ENCODE measurements at places on chromosomes 6 and 20.

DNA sequence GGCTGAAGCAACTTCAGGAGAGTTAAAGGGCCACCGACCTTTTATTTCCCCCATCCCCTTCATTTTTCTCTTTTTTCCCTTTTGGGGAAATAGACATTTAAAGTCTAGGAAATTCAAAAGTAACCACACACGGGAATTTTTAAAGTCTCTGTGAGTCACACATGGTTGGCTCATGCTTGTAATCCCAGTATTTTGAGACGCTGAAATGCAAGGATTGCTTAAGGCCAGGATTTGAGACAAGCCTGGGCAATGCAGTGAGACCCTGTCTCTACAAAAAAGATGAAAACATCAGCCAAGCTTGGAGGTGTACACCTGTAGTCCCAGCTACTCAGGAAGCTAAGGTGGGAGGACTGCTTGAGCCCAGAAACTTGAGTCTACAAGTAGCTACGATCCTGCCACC is 34.2 kb downstream of the KATNA1 start:
- no peak for DNase-seq

DNA sequence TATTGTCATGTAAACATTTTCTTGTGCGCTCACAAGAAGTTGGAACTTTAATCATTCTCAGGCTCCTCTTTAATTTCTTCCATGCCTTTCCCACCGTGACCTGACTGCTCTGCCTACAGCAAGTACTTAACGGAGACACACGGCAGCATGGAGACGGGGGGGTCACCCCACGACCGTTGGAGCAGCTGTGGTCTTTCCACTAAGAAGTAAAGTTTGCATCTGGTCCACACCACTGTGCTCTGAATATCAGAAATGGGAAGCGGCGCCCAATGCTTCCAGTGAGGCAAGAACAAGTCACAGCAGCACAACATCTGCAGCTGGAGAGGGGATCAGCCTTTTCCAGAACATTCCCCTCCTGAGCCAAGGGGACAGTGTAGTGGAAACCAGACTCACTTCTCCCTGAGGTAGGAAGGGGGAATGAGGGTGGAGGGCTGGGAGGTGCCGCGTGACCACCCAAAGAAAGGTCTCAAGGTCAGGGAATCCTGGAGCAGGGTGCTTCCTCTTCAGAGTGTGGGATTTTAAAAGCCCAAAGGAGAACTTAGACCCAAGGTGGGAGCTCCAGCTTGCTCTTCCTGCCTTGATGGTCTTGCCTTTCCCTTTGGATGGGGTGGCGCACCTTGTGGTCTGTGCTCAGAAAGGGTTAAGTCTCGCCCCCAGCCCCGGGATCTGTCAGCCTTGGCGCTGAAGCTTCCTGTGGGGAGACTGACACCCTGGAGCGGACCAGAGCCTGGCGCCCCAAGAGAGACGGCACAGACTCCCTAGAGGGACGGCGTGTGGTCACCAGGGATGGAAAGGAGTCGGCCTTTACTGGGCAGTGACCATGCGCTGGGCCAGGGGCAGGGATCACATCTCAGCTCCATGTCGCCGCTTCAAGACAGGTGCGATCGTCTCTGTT is 25.6 kb upstream of the SMOC2 start:
- DNase-seq, result no peak

GRCh38 chr6:22008248-22008836 is 288.5 kb downstream of the PRL start:
- no peak for DNase-seq

DNA sequence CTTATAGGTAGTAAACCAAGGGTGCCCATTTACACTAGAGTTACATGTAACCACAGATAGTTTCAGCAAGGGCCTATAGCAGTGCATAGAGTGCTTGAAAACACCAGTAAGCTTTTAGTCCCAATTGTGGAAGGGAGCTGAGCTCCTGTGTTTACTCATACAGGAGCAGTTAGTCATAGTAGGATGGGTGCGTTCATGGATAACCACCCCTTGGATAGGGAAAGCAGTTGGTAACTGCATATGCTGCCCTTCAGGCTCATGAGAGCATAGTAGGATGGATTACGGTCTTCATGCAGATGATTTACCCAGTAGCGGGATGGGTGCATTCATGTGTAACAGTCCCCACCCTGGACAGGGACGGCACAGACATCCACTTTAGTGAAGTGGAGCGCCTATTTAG is 45.1 kb downstream of the OR2B6 start:
- no peak for DNase-seq

DNA sequence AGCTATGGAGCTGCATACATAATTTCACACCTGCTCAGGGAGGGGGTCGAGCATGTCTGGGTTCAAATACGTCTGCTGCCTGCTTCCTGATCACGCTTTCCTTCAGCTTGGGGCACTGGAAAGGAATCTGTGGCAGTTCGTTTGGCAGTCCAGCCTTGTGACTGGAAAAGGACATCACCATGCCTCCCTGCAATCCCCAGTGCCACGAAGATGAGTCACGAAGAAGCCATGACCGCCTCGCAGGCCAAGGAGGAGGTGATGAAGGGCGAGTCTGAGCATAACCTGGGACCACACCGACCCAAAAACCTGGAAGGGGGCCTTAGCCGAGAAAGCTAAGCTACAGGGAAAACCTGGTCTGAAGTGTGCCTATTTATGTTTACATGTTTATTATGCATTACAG is 13.1 kb downstream of the JAG1 start:
- no peak for DNase-seq

- DNase-seq, result no peak
These were observed 19.5 kb upstream of the RPS10 start for GRCh38 chr6:34445313-34445860.

DNA sequence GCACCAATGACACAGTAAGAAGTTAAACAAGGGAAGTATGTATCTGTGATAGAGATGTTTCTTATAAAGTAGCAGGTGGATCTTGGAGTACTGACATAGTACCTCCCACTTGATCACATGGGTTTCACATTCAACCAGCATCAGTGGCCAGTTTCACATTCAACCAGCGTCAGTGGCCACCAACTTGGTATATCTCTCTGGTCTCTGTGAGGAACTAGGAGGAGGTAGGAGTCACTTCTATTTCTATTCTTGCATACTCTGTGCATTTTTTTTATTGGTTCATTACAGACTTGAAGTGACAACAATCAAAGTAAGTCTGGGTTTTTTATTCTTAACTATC is 200.3 kb upstream of the SIM1 start:
- no peak for DNase-seq

DNA sequence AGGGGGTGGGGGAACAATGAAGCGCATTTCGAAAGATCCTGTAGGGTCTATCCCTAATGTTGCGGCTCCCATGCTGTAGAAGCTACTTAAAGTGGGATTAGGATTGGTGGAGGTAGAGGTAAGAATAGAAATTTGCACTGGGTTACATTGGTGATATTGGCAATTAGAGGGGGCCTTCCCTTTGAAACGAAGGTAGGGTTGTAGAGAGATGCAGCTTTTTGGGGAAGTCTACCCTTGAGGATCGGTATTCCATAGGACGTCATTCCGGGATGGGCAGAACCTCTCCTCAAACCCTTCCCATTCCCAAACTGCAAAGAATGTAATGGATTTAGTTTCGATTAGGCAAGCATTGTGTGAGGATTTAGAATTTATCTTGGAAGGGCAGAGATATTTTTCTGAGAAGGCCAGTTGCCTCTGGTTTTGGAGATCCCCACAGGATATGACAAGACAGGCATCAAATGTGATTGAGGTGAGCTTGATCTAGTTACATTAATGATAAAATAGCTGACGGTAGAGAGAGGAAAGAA is 5.4 kb upstream of the ZNFX1 start:
- peak; percentile 62 for DNase-seq

DNA sequence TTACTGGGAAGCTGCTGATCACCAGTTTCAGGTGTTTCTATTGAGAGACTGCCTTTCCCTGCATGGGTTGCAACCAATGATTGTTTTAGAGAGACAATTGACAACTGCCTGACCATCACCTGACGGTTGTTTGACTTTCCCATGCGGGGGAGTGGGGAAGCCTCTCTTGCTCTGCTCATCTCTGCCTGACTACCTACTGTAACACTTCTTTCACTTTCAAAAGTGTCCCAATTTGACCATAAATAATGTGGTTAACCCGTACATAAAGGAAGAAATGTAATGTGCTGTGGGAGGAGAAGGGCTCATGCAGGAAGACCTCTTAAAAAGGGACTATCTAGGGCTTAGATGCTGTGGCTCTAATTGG is 122.1 kb upstream of the PHACTR1 start:
- DNase-seq, result no peak

DNA sequence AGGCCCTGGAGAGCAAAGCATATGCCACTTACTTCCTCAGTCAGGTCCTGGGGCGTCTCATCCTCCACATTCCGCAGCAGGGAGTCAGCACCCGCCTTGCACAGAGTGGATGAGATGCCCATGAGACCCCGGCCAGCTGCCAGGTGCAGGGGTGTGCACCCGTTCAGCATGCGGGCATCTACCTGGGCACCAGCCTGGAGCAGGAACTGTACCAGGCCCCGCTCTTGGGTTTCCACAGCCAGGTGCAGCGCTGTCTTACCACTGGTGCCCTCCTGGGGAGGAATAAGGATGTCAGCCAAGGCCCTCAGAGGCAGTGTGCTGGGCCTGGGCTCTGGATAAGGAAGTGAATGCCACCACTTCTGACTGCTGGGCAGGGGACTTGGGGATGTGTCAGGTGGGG is 2.7 kb upstream of the SLC35B2 start:
- DNase-seq, result no peak

- peak; percentile 20 for DNase-seq
These were observed 411.7 kb downstream of the C6orf118 start for GRCh38 chr6:164897523-164898235.

DNA sequence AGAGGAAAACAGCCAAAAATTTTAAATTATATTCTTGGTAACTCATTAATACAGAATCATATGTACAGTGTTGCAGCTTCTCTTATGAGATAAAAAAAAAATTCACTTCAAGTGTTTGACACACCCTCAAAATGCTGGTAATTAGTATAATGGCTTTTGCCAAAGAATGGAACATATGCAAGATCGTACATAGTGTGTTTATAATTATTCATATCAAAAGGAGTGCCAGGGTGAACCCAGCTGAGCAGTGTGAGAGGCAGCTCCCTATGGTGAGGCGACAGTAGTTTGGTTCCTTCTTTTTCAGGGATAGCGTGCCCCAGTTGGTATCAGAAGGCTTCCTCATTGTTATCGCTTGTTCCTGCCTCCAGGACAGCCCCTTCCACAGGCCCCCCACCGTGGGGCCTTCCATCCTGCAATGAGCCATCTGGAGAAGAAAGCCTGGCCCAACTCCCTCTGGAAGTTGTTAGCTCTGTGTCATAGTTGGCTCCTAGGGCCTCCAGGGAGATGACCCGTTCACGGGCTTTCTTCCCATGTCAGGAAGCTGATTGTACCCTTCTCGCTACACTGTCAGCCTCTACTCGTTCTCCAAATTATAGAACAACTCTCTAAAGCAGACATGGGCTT is 150.7 kb downstream of the FRK start:
- no peak for DNase-seq

DNA sequence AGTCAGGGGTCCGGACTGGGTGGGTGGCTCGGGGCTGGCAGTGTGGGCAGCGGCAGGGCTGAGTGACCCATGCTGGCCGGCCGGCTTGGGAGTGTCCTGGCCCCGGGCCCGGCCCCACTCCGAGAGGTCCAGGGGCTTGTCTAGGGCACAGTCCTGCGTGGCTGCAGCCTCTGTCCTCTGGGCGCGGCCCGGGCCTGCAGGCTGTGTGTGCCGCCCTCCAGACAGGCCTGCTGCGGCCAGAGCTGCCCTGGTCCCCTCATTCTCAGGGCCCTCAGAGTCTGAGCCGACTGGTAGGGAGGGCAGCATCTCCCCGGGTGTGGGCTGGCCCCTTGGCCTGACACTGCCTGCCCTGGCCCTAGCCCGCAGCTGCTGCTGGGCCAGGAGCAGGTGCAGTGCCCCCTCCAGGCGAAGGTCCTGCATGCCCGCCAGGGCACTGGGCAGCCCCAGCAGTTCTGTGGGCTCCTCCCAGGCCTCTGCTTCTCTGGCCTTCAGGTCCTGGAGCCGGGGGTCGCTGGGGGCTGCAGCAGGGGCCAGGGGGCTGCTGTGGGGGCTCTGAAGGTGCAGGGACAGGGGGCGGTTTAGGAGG is 6.9 kb upstream of the CABLES2 start:
- no peak for DNase-seq

DNA sequence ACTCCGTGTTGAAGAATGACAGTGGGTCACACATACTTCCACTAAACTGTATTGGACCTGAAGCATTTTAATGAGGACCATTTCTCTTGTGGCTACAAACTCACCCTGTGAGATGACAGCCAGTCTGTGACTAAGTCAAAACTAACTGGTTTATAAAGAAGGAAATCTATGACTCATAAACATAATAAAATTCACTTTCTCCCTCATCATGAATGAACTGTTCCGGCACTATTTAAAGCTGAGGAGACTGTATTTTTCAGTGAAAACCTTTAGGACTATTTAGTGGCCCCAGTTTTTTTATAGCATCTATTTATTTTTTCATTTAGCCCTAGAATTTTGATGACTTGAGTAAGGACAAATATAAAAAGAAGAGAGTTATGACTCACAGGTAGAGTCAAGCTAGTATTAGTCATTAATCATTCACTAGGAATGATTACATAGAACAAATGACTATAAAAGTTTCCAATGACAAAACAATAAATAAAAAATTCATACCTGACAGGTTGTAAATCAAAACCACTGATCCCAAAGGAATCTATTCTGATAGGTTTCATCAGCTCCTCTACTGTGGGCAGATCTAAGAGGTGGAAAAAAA is 34.2 kb downstream of the CEP162 start:
- DNase-seq, result no peak

DNA sequence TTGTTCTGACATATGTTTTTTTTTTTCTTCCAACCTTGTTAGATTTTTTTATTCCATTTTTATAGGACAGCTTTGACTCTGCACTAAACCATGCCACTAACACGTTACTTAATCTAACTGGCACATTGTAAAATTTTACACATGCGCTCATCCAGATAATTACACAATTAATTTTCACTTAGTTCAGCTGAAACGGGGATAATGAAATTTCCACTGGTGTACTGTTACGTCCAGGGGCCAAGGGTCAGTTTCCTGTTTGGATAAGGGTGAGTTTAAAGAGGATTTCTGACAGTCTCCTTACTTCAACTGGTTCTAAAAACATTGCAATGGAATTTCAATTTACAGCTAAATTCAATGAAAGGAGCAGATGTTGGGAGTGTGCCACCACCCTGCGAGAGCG is 221.8 kb upstream of the CEP162 start:
- DNase-seq, result no peak

DNA sequence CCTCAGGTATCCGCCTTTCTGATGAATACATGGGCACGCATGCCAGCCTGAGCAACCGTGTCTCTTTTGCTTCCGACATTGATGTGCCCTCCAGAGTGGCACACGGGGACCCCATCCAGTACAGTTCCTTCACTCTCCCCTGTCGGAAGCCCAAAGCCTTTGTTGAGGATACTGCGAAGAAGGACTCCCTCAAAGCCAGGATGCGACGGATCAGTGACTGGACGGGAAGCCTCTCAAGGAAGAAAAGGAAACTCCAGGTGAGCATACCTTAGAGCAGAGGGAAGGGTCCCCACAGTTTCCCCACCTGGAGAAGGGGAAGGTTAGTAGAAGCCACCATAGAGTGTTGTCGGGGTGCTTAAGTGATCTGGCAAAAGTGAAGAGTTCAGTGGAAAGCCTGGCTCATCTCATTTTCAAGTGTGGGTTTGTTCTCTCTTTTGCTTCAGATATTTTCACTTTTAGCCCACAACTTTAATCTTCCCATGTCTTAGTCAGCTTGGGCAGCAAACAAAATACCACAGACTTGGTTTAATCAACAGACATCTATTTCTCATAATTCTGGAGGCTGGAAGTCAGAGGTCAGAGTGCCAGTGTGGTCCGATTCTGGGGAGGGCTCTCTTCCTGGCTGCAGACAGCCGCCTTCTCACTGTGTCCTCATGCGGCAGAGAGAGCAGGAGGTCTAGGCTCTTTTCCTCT is 133.5 kb upstream of the CLDN20 start:
- no peak for DNase-seq

- DNase-seq, result peak; percentile 20
These were observed 23.5 kb downstream of the CARMIL1 start for GRCh38 chr6:25302677-25303128.
